ENCODE measurements at places on chromosomes 7 and 10.

GRCh38 chr7:33750177-33750576, 155.2 kb upstream of the BMPER start:
- DNase-seq, result no peak

DNA sequence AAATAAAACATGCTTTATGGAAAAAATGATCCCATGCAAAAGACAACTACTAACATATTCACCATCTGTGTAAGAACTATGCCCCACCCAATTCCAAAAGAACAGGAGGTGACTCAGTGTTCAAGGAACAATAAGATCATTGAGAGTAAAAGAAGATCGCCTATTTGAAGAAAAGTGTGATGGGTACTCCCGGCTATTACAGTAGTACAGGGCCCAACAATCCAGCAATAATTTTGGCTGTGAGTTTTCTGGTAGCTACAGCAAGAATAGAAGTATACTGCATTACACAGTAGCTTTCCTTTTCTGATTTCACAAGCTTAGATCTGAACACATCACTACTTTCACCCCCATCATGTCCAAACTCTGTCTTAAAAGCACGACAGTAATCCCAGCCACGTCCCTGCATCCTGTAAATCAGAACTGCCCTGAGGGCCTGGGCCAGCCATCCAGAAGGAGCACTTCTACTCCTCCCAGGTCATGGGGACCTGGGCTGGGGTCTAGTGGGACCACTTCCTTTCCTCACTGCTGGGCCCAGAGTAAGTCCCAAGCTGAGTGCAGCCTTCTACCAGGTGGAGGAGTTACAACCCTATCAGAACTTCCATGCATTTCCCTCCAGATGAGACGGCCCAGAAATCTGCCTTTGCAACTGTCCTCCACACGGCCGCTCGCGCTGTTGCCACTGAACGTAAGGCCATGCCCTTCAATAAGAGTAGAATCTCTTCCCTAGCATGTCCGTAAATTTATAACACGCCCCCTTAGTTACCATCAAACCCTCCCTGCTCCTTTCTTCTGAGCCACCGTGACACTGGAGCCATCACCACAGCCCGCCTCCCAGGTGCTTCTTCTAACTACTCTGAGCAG, 7.9 kb downstream of the ESYT2 start:
- DNase-seq, result peak; percentile 48

- no peak for DNase-seq
Observed at GRCh38 chr10:69278446-69278963, at the start of gene HK1. Gene HK1, plus strand, starts transcription at chr10:69278496.

DNA sequence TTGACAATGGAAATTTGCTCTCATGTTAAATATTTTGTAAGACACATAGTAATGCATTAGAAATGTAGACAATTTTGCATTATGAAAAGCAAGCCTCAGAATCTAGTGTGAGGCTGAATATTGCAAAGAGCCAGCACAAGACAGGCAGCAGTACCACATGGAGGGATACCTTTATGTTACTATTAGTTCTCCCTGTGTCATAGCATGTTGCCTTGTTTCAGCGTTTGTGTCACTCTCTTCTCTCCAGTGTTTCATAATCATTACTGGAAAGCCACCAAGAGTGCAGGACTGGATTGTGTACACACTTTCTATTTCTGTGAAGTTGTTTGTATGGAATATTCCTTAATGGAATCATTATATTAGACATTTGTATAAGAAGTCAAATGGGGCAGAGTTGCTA, 8.5 kb downstream of the AHR start:
- peak; percentile 71 for DNase-seq

GRCh38 chr10:105068497-105068896, 427.4 kb downstream of the SORCS3 start:
- no peak for DNase-seq
